Chondrocyte (in vitro differentiated cells): ENCODE measurements at places on chromosomes 7 and 10.

DNA sequence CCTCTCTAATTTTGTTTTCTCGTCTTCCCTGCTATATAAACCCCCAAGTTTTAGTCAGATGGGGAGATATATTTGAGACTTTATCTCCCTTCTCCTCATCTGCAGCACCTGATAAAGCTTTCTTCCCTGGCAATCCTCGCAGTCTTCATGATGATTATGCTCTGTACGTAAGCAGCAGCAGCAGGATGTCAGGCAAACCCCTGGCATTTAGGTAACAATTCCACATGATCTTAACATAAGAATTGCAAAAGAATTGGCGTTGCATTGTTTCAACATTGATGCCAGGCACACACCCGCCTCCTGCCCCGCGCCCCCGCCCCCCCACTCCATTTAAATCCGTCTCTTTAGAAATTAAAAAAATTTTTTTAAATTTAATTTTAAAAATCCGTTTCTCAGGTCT lies 6.1 kb downstream of the PKD1L1 start:
- H3K36me3 ChIP-seq: no peaks in the 10 kb centered on the region
- H3K4me3 ChIP-seq: no peak overlapping the region
- no peak for DNase-seq
- H3K4me1 ChIP-seq: peaks cover 66% of the 10 kb centered on the region

DNA sequence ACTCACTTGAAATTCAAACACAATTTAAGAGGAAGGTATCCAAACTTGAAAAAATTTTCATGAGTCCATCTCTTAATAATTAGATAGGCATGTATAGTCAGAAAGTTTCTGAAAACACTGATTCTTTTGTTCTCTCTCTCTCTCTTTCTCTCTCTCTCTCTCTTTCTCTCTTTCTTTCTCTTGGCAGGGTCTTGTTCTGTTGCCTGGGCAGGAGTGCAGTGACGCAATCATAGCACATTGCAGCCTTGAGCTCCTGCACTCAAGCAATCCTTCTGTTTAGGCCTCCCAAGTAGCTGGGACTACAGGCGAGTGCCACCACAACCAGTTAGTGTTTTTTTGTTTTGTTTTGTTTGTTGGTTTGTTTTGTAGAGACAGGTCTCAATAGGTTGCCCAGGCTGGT lies 59.3 kb downstream of the PRTFDC1 start:
- peak overlapping the region; percentile 76 for H3K27ac ChIP-seq
- no peaks in the 10 kb centered on the region for H3K27me3 ChIP-seq
- no peak for DNase-seq
- peaks cover 68% of the 10 kb centered on the region for H3K4me1 ChIP-seq
- H3K4me3 ChIP-seq: no peak overlapping the region

GRCh38 chr10:13276749-13277365 lies 23.0 kb downstream of the PHYH start:
- H3K4me3 ChIP-seq: no peak overlapping the region
- no peaks in the 10 kb centered on the region for H3K27me3 ChIP-seq
- H3K27ac ChIP-seq: no peak overlapping the region
- peaks cover 3% of the 10 kb centered on the region for H3K4me1 ChIP-seq
- peaks cover 13% of the 10 kb centered on the region for H3K36me3 ChIP-seq
- no peak for DNase-seq

DNA sequence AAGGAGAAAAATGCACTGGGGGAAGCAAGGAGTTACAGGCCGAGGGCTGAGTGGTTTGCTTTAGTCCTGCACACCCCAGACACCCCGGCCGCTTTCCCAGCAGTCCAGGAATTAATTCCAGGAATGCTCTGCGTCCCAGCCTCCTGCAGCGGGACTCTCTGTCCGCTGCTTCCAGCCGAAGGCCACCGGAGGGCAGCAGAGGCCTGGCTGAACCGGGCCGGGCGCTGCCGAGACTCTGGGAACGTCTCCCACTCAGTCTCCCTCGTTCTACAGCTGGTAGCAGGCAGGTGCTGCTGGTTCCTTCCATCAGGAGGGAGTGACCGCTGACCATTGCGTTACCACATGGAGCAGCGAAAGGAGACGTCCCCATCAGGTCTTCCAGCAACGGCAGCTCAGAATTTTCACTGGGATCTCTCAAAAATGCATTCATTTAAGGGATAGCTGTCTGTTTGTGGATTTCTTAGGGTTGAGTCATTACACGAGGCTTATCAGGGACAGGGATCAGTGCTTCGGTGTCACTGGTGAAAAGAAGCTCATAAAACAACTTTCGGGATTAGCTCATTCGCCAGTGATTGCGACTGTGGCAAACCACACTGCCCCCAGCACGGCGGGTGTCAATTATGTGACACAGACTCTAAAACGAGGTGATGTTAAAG lies 24.9 kb upstream of the PITRM1 start:
- peaks cover 49% of the 10 kb centered on the region for H3K4me1 ChIP-seq
- peak overlapping the region; percentile 61 for H3K4me3 ChIP-seq
- H3K27me3 ChIP-seq: no peaks in the 10 kb centered on the region
- no peak for DNase-seq
- H3K36me3 ChIP-seq: no peaks in the 10 kb centered on the region

DNA sequence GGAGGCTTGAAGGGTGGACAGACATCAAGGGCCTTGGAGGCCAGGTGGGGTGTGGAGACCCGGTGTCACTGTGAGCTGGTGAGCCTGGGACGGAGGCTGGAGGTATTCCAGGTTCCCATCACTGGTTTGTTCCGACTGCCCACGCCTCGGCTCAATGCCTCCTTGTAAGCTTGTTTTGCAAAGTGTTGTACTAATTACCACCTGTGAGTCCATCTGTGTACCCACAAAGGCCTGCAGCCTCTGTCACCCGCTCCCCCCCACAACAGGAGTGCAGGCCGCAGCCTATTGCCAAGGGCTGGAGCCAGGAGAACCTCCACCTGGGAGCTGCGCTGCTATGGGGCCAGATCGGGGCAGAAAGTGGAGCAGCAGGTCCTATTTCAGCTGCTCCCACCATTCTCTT lies 521.8 kb upstream of the DPP6 start:
- H3K36me3 ChIP-seq: no peaks in the 10 kb centered on the region
- no peak for DNase-seq
- no peak overlapping the region for H3K4me3 ChIP-seq

- H3K4me1 ChIP-seq: peaks cover 30% of the 10 kb centered on the region
- H3K36me3 ChIP-seq: peaks cover 19% of the 10 kb centered on the region
- no peak overlapping the region for H3K4me3 ChIP-seq
- DNase-seq: no peak
- H3K27ac ChIP-seq: no peak overlapping the region
These were observed 8.5 kb downstream of the CREB3L2 start for GRCh38 chr7:137993395-137993743.

GRCh38 chr7:104816537-104816936 lies 197.5 kb upstream of the KMT2E start:
- H3K27ac ChIP-seq: no peak overlapping the region
- peaks cover 36% of the 10 kb centered on the region for H3K27me3 ChIP-seq
- DNase-seq: no peak
- H3K4me3 ChIP-seq: no peak overlapping the region

GRCh38 chr7:42057331-42057730 lies 179.7 kb downstream of the GLI3 start:
- H3K36me3 ChIP-seq: no peaks in the 10 kb centered on the region
- no peak overlapping the region for H3K27ac ChIP-seq
- no peak overlapping the region for H3K4me3 ChIP-seq
- H3K27me3 ChIP-seq: no peaks in the 10 kb centered on the region
- DNase-seq: no peak
- H3K4me1 ChIP-seq: peaks cover 7% of the 10 kb centered on the region

- H3K4me1 ChIP-seq: peaks cover 24% of the 10 kb centered on the region
- H3K27ac ChIP-seq: peak overlapping the region; percentile 4
- DNase-seq: no peak
- H3K4me3 ChIP-seq: no peak overlapping the region
These were observed 47.9 kb downstream of the PIP4K2A start for GRCh38 chr10:22666287-22667092.

- no peak overlapping the region for H3K4me3 ChIP-seq
- H3K27me3 ChIP-seq: no peaks in the 10 kb centered on the region
- peaks cover 33% of the 10 kb centered on the region for H3K4me1 ChIP-seq
- peak overlapping the region; percentile 87 for H3K27ac ChIP-seq
- no peaks in the 10 kb centered on the region for H3K36me3 ChIP-seq
These were observed 68.5 kb upstream of the HECTD2 start for GRCh38 chr10:91341686-91342085.

DNA sequence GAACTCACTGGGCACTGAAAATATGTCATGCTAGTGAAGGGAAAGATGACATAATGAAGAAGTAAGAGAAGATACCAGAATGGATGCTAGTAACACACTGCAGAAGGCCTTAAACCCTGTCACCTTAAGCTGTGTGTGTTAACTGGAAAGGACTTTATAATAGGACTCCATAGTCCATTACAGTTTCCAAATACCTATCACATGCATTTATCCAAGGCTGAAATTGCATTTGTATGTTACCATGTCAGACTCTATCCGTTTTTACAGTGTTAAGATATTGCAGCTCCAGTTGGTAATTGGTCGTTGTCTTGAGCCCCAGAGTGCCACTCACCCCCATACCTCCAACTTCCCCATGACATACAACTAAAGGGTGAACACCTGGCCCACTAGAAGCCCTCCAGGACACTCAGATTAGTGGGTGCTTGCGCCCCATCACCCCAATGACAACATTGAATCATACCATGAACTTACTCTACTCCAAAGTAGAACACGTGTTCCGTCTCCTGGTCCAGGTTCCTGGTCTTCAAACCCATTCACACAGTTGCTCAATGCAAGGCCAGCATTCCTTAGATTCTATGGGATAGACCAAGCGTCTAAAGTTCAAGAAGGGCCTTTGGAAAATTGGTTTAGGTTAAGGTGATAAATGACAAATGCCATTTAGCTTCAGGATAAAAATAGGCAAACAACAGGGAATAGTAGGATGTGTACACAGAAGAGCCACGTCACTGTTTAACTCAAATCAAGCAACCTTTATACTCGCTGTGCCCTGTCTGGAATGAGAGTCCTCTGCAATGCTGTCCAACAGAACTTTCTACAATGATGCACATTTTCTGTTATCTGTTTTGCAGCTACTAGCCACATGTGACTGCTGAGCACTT lies 2.1 kb upstream of the RAPGEF5 start:
- peaks cover 14% of the 10 kb centered on the region for H3K27me3 ChIP-seq
- no peak overlapping the region for H3K4me3 ChIP-seq
- H3K36me3 ChIP-seq: peaks cover 2% of the 10 kb centered on the region
- no peak overlapping the region for H3K27ac ChIP-seq

- no peak overlapping the region for H3K4me3 ChIP-seq
- H3K4me1 ChIP-seq: peaks cover 1% of the 10 kb centered on the region
- no peak for DNase-seq
- no peak overlapping the region for H3K27ac ChIP-seq
These were observed 8.1 kb downstream of the GNB2 start for GRCh38 chr7:100681491-100682227.

DNA sequence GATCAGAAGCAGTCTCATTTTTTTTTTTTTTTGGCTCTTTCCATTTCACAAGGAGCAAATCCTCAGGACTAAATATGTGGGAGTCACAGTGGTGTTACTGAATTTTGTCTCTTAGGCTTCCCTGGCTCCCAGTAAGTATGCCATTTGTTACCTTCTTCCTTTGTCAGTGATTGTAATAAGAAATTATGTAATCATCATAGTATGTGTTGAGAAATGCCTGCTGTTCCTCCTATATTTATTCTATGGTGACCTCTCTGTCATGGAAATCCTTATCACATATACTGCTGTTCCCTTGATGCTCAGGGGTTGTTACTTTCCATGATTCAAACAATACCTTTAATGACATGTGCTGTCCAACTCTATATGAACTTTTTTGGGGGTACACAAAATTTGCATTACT lies 4.8 kb upstream of the OR9A4 start:
- H3K4me3 ChIP-seq: no peak overlapping the region
- DNase-seq: no peak
- H3K4me1 ChIP-seq: no peaks in the 10 kb centered on the region
- H3K27me3 ChIP-seq: peaks cover 2% of the 10 kb centered on the region
- H3K36me3 ChIP-seq: no peaks in the 10 kb centered on the region

DNA sequence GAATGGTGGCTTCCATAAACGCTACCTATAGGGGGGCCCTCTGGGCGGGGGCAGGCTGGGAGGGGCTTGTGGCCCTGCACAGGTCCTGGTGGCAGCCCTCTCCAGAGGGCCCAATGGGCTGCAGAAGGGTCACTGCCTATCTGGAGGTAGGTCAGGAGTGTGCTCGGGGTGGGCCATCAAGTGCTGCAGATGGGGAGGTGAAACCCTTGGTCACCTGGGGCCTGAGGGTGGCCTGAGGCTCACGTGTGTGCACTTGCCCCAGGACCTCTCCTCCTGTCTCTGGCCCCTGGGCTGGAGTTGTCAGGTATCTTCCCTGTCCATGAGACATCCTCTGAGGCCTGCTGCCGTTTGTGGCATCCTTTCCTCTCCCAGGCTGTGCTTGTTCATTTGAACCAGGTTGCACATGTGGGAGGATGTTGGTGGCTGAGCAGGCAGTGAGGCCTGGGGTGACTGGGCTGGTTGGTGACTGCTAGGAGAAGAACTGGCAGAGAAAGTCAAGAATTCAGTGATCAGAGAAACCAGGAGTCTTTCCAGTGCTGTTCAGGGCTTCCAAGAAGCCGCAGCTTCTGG lies 21.1 kb upstream of the SH2D4B start:
- H3K4me1 ChIP-seq: no peaks in the 10 kb centered on the region
- no peak overlapping the region for H3K27ac ChIP-seq
- no peaks in the 10 kb centered on the region for H3K27me3 ChIP-seq
- H3K4me3 ChIP-seq: no peak overlapping the region

DNA sequence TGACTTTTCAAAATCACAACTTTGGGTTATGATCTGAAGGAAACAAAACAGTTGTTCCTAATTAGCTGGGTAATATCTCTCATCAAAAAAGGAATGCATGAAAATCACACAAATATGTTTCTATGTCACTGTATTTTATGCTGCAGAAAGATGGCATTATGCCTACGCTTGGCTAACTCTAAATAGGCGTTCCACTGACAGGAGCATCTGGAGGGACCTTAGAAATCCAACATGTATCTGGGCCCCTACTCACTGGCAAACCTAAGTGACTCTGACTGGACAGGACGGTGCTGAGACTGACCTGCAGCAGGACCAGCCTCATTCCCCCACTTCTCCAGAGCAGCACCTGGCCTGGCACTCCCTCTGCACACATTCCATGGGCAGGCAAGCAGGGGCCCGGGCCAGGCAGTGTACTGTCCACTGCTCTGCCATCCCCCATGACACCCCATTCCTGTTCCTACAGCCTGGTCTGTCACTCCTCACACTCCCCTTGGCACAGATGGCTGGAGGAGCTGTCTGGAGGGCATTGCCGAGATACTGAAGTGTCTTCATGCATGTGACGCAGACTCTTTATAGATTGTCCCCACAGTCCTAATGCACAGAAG lies 2.6 kb upstream of the MYL7 start:
- no peaks in the 10 kb centered on the region for H3K4me1 ChIP-seq
- H3K27ac ChIP-seq: no peak overlapping the region

GRCh38 chr7:101605611-101606497 lies 23.2 kb downstream of the MYL10 start:
- no peak for DNase-seq
- H3K4me3 ChIP-seq: no peak overlapping the region
- no peaks in the 10 kb centered on the region for H3K36me3 ChIP-seq
- no peaks in the 10 kb centered on the region for H3K27me3 ChIP-seq

- peaks cover 18% of the 10 kb centered on the region for H3K36me3 ChIP-seq
- peaks cover 16% of the 10 kb centered on the region for H3K4me1 ChIP-seq
- DNase-seq: peak; percentile 57
- no peak overlapping the region for H3K27ac ChIP-seq
- H3K4me3 ChIP-seq: no peak overlapping the region
These were observed 82.2 kb upstream of the DDC start for GRCh38 chr7:50647286-50647980.

- peaks cover 11% of the 10 kb centered on the region for H3K36me3 ChIP-seq
- H3K4me3 ChIP-seq: no peak overlapping the region
- no peaks in the 10 kb centered on the region for H3K27me3 ChIP-seq
- no peak for DNase-seq
These were observed 94.6 kb upstream of the MACROH2A2 start for GRCh38 chr10:69957886-69958555.

GRCh38 chr7:39406467-39406866 lies 159.7 kb upstream of the YAE1 start:
- no peak overlapping the region for H3K4me3 ChIP-seq
- no peaks in the 10 kb centered on the region for H3K36me3 ChIP-seq
- H3K4me1 ChIP-seq: peaks cover 15% of the 10 kb centered on the region
- DNase-seq: no peak
- H3K27me3 ChIP-seq: peaks cover 6% of the 10 kb centered on the region
